Fibroblast of skin of right biceps (primary cell): ENCODE measurements at places on chromosomes 1 and 21.

DNA sequence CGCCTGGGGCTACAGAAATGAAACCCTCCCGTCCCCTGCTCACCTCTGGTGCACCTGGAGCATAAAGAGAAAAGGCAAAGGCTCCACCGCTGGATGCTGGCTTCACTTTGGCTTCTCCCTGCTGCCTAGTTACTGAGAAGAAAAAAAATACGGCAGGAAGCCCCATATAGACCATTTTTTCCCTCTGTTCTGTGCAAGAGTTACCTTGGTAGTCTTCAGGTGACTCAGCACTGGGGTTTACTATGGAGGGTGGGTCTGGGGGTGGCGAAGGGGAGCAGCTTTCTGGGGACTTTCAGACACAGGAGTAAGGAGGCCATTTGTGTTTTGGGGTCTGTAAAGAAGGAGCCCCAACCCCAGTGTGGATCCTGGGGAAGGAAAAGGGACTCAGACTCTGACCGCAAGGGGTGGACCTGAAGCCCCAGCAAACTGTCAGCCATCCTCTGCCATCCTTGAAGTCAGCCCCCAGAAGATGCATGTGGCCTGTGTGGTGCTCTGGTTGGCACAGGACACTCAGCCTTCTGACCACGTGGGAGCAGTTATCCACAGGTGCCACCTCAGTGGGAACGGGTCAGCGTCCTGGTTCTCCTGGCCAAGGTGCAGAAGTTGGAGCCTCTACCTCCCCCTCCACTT is 25.9 kb upstream of the EPS8L3 start:
- no peak for DNase-seq

- DNase-seq, result no peak
Measured at GRCh38 chr1:116738673-116739370, 15.4 kb upstream of the CD2 start.

DNA sequence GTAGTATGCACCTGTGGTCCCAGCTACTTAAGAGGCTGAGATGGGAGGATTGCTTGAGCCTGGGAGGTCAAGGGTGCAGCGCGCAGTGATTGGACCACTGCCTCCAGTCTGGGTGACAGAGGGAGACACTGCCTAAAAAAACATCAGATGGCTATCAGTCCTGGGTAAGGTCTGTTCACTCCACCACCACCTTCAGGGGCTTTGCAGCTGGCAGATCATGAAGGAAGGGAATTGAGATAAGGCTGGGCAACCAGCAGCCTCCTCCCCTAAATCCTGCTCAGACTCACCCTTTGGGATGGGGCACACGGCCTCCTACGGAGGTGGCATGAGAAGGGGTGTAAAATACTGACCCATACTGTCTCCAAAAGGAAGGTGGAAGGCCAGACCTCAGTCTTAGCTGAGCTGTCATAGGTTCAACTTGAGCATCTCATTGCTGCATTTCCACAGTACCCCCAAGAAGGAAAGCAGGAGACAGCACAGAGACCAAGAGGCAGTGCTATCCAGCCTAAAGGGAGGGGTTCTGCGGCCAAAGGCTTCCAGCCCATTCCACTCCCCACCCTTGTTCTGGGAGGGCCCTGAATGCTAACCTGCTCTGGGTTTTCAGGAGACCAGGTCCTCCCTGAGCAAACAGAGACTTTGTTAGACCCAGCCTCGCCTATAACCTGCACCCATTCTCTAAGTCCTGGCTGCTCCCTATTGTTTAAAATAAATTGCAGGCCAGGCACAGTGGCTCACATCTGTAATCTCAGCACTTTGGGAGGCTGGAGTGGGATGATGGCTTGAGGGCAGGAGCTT is 13.7 kb downstream of the SLC45A3 start:
- no peak for DNase-seq

DNA sequence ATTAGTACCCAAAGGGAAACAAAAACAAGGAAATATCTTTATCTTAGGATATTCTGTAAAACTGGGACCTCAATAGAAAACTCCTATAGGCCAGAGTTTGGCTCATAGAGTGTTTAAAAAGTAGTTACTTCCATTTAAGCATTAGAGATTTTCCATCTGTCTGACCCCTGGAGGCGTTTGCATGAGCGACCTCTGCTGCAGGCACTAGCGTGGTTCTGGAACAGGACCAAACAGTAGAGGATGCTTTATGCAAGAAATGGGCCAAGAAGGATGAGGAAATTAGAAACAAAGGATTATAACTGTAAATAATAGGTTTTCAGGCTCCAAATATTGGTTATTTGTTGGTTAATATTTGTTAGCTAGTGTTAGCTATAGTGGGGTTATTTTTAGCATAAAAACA is 5.7 kb downstream of the ZBTB40 start:
- no peak for DNase-seq

DNA sequence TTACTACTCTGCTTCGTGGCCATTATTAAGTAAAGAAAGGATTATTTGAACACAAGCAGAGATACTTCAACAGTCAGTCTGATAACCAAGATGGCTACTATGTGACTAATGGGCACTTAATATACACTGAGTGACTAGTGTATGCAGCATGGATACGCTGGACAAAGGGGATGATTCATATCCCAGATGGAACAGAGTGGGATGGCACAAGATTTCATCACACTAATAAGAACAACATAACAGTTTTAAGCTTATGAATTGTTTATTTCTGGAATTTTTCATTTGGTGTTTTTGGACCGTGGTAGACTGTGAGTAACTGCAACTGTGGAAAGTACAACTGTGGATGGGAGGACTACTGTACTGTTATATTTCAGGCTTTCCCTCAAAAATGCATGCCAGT is 9.4 kb downstream of the ZCCHC17 start:
- DNase-seq, result peak; percentile 92

DNA sequence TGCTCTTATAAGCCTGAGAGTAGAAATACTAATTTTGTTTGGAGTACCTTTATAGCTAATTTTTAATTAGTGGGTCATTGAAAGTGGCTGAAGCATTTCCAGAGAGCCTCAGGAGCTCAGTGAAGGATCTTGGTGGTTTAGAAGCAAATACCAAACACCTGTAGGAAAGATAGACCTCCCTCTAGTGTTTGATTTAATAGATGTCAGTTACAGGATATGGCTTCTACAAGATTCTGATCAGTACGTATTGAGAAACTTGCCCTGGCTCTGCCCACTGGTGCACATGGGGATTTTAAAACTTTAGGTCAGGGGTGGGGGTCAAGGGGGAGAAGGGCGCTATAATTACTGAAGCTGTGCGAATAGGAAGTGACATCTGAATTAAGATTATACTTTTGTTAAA is 122.2 kb downstream of the POU2F1 start:
- no peak for DNase-seq

- DNase-seq, result peak; percentile 43
Measured at GRCh38 chr1:15153842-15154479, 414 bp downstream of the TMEM51 start.

DNA sequence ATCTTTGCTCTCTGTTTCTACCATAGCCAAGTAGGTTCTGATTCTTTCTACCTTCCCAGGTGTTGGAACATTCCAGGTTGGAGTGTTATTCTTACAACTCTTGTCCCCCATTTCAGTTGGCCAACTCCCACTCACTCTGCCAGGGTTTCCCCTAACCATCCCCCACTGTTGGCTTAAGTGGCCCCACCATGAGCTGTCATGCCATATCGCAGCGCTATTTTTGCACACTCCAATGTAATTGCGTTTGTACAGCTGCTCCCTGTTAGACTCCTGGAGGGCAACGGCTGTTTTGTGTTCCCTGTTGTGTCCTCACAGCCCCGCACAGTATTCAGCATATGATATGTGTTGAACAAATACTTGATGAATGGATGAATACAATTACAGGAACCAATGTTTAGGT is 117.7 kb upstream of the ETS2 start:
- no peak for DNase-seq

DNA sequence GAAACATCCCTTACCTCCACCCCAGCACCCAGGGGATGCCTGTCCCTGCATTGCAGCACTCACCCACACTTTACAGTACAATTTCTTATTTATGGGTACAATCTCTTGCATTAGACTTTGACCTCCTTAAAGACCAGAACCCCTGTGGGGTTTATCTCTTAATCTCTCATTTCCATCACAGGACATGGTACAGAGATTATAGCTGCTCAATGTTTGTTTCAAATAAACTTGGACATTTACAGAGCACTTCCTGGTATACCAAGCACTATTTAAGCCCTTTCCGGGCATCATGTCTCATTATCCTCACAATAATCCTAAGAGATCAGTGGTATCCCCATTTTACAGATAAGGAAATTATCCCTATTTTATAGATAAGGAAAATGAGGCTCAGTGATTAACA is 31.9 kb downstream of the FYB2 start:
- no peak for DNase-seq

DNA sequence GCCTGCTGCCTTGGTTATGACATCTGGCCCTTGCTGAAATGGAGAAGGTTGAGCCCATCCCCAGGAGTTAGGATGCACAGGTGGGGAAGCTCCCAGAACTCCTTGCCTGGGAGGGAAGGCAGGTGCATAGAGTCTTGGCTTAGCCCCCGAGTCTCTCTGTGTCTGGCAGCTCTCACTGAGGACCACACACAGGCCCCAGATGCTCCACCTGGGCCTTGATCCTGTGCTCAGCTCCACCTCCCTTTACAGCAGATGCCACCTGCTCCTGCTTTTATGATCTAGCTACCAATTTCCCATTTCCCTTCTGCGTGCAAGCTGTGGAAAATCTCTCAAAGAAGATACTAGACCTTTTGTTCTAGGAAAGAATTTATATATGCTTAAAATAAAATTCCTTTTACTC is 28.8 kb upstream of the KCNJ6 start:
- no peak for DNase-seq

GRCh38 chr1:3393987-3394920 is 60.2 kb upstream of the ARHGEF16 start:
- no peak for DNase-seq

DNA sequence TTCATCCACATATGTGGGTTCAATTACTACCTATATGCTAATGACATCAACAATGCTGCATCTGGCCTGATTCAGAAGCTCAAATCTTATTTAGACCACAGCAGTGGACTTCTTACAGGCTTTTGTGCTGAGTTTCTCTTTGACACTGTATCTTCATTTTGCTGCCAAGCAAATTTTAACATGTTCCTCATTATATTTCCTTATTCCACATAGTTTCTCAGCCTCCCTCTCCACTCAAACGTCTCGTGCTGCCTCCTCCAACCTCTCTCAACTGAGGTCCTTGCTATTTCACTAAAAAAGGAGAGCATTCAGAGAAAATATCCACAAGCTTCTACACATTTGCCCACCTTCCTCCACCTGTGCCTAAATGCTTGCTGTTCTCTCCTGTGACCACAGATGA is 6.5 kb downstream of the TDRKH start:
- DNase-seq, result no peak

DNA sequence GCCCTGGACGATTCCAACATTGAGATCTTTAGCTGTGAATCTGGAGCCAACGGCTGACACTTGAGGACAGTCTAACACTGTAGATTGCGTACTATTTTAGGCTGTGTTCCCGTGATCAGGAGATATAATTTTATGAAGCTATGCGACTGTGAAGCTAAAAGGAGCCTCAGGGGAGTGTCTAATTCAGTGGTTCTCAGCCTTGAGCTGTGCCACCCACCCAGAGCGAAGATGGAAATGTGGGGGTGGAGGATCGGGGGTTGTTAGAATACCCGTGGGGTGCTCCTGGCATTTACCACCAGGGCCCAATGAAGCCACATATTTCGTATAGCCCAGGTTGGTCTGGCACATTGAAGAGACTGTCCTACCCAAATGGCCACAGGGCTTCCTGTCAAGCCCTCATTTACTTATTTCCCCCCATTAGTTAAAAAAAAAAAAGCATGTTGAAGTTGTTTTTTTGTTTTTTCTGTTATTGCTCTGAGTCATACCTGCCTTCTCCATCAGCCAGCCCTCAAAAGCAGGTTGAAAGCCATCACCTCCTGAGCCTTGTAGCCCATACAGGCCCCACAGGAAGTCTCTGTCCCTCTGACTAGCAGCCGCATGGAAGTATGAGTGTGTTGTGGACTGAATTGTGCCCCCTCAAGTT is 141.7 kb downstream of the GALNT2 start:
- DNase-seq, result no peak

- DNase-seq, result peak; percentile 52
Measured at GRCh38 chr1:245173446-245174211, 18.8 kb downstream of the KIF26B start.

DNA sequence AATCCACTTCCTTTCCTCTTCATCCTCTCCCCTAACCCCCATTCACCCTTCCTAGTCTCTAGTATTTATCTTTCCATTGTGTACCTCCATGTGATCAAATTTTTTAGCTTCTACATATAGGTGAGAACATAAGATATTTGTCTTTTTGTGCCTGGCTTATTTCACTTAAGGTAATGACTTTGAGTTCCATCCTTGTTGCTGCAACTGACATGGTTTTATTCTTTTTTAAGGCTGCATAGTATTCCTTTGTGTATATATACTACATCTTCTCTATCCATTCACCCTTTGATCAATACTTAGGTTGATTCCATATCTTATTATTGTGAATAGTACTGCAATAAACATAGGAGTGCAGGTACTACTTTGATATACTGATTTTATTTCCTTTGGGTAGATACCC is 128.7 kb downstream of the PCBP3 start:
- DNase-seq, result no peak

GRCh38 chr1:26828411-26828991 is 2.0 kb downstream of the ZDHHC18 start:
- DNase-seq, result no peak

GRCh38 chr1:24300971-24301784 is 18.0 kb upstream of the GRHL3 start:
- DNase-seq, result no peak

DNA sequence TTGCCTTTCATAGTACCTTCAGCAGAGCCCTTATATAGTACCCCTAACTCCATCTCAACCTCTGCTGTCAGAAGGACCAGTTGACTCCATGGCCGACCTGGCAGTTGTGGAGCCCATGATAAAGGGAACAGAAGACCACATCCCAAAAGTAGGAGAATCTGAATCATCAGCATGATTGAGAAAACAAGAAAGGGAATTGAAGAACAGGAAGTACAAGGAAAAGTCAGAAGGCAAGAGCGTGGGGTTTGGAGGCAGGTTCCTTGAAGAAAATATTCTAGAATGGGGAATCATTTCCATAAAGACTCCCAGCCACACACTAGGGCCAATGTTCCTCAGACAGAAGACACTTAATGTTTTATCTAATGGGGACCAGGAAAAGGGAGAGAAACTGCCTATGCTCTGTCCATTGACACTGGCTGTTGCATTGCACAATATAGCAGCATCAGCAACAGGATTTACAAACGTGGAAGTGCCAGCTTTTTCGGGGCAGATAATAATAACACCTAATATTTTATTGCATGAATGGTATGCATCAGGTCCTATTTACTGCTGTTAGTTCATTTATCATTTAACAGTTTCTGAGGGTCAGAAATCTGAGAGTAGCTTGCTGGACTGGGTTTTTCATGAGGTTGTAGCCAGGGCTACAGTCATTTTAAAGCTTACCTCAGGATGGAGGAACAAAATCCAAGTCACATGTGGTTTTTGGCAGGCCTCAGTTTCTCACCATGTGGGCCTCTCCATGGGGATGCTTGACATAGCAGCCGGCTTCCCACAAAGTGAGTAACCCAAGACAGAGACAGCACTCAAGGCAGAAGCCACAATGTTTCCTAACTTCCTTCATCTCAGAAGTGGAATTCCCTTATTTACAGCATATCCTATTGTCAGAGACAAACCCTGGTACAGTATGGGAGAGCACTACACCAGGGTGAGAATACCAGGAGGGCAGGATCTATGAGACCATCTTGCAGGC is 483.4 kb downstream of the PLPP3 start:
- peak; percentile 99 for DNase-seq
